Stimulated activated CD4-positive, alpha-beta T cell treated with anti-CD3 and anti-CD28 coated beads, Interleukin-12 subunit alpha, Interleukin-12 subunit beta, amount 100 ng/mL, for 4 hours (primary cell): ENCODE measurements at places on chromosomes 1 and 21.

GRCh38 chr1:212485913-212486618 lies 53.3 kb downstream of the NENF start:
- DNase-seq = no peak

GRCh38 chr1:54248966-54249365 lies 49.0 kb downstream of the MRPL37 start:
- DNase-seq = no peak

DNA sequence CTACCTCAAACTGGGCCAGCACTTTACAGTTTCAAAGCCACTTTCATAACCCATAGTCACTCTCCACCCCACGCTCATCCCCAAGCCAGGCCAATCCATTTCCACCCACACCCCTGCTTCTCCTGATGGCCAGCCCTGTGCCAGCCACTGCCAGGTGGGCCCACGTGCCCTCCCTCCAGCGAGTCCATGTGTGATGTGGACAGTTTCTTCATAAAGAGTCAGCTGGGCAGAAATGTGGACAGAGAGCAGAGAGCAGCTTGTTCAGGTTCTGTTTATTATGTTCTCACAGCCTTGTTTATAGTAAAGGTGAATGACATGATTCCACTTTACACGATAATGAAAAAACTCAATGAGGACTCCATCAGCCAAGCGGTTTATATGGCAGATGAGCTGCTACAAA lies 37.4 kb upstream of the RGS16 start:
- DNase-seq = no peak

DNA sequence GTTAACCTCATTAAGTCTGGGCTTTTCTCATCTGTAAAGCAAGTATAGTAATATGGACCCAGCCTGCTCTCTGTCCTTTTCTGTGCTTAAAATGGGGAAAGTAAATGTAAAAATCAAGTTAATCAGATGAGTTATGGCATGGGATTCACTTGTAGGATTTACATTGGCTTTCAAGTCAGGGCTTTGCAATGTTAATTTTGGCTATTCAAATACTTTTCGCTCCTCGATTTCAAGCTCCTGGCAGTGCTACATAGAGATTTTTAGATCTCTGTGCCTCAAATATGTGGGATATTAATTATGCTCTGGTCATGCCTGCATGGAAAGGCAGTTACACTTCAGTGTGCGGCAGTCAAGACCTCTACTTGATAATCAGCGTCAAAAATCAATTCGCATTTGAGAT lies 709.8 kb downstream of the LTN1 start:
- DNase-seq = no peak

DNA sequence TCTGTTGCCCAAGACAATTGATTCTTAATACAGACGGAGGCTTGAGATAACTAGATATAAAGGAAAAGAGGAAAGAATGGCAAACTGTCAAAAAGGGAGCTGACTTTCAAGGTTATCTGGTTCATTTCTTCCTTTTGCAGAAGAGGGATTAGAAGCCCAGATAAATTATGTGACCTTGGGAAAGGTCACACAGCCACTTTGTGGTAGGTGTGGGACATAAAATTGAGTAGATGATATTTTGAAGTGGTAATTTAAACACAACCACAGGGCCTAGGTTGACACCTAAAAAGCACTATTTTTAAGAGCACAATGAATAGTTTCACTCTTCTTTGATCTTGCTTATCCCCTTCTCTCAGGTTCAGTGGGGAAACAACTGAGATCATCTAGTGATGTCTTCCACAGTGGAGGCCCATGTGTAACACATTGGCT lies 16.9 kb upstream of the KIAA0040 start:
- DNase-seq = no peak

DNA sequence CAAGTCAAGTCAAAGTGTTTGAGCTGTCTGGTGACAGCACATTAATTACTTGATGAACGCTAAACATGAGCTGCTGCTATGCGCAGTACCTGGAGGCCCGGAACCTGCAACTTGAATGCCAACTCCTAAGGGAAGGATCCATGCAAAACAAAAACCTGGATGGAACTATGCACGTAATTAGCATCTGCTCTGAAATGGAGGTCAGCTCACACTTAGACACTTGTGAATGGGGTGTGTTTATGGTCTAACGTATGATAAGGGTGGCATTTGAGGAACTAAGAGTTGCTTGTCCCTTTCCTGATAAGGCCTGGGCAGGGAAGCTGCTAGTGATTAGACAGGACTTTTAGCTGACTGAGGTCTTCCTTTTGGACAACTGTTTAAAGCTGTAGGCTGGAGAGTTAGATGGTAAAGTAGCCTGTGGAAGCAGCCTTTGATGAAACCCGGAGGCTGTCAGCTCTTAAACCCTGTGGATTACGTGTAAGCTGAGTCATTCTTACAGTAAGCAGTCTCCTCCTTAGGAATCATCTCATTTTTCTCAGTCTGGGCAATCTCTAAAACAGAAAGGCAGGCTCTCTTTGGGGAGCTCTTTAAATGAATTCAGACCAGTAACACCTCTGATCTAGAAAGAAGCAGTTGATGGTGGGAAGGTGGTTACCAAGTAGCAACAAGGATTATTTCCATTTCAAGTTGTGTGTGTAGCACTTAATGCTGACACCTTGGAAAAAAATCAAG lies 6.8 kb downstream of the TENT5C start:
- no peak for DNase-seq

GRCh38 chr1:119364640-119365039 lies 3.9 kb upstream of the HAO2 start:
- no peak for DNase-seq

- DNase-seq = no peak
Measured at GRCh38 chr1:184513421-184513820, 126.6 kb downstream of the C1orf21 start.

DNA sequence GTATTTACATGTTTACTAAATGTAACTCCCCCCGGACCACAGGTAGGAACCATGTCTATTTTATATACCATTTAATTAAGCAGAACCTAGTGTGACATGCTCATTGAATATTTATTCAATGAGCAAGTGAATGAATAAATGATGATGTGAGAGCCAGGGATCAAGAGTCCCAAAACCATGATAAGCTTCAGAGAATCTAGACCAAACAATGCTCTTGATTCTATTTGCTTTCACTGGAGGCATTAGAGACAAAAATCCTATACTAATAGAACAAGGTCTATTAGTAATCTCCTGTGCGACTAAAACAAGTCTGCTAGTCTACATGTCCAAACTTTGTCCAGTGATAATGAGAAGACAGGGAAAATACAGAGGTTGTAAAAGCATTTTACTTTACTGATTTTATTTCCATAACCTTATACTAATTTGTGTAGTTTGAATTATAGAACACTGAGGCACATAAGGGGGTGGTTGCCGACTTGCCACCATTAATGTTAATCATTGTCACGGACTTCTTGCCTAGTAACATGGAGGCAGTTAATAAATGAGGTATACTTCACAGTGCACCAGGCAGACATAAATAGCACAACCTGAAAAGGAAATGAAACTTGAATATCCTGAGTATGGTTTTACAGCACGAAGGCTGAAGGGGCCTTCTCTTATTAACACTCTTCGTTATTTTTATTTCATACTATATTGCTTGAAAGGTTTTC lies 69.8 kb downstream of the TBX15 start:
- no peak for DNase-seq

DNA sequence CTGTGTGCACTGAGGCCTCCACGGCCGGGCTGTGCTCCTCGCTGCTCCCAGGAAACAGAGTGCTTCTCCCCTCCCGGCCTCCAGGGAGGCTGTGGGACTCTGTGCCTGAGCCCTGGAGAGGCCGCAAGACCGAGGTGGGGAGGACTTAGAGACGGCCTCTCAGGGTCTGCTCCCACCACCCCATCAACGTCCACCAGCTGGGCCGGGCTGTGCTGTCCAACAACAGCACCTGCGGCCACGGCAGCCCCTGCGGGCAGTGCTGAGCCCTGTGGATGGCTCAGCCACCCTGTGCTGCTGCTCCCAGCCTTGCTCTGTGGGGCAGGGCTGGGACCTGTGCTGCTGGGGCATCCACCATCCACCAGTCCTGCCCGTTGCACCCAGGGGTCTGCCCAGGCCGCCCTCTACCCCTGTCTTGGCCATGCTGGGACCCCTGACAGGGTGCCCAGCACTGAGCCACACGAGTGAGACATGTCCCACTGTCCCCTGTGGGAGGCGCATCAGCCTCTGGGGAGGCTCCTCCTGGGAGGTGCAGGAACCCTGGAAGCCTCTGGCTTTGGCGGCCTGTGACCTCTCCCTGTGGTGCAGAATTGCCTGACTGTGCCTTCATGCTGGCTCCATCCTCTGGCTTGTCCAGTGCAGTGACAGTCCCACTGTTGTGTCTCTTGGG lies 31.2 kb upstream of the LRRC3 start:
- DNase-seq = no peak
